ENCODE measurements at places on chromosomes 13 and 19. TPM values are rescaled to one million over a fixed set of nuclear protein-coding genes. Genes with fewer than 3 reads are reported as not detected.

The MEDAG gene
- total RNA-seq: 126 TPM

DNA sequence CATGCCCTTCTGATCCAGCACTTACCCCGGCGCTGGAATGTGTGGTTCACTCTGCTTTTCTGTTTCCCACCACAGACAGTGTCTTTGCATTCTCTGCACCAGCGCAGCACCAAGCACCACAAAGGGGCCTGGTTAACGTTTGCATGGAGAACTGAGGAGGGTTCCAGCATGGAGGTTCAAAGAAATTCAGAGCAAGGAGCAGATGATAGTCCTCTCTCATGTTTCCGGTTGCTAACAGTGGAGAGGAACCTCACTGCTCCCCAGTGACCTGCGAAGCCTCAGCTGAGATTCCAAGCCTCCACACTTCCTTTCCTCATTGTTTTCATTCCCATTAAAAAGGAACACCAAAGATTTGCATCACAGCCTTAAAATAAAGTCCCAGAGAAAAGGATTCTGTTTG is 99.7 kb downstream of the STARD13 start:
- no peak for DNase-seq

- DNase-seq: no peak
Observed at GRCh38 chr13:113112893-113113845, 7.6 kb downstream of the F7 start.

The ACP5 gene
- total RNA-seq: 16.0 TPM

GRCh38 chr19:7917267-7918061 is 2.7 kb upstream of the SNAPC2 start:
- no peak for DNase-seq

The ATP8B3 gene
- total RNA-seq: 0.19 TPM

- DNase-seq: no peak
Observed at GRCh38 chr13:73505376-73505890, 446.6 kb downstream of the KLF5 start.

DNA sequence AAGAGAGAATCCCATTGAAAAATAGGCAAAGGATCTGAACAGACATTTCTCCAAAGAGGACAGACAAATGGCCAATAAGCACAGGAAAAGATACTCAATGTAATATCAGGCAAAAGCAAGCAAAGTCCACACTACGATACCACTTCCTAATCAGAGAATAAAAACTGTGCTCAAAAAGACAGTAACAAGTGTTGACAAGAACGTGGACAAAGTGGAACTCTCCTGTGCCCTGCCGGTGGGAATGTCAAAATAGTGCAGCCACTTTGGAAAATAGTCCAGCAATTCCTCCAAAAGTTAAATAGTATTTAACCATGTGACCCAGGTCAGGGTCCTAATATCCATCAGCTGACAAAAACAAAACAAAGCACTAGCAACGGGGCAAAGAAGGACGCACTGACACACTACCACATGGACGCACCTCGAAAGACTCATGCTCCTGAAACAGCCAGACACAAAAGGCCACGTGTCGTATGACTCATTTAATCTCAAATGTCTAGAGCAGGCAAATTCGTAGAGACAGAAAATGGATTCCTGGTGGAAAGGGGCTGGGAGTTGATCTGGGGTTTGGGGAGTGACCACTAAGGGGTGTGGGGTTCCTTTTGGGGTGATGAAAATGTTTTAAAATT is 5.2 kb downstream of the MIER2 start:
- DNase-seq: no peak
